ENCODE measurements at places on chromosomes 2 and 18.

- H3K27me3 ChIP-seq = peaks cover 4% of the 10 kb centered on the region
- H3K4me1 ChIP-seq = no peaks in the 10 kb centered on the region
- no peaks in the 10 kb centered on the region for H3K36me3 ChIP-seq
- no peak overlapping the region for H3K4me3 ChIP-seq
These were observed 20.7 kb downstream of the SLC14A2 start for GRCh38 chr18:45635893-45636509.

GRCh38 chr2:76895469-76895868 lies 626.7 kb downstream of the LRRTM4 start:
- H3K4me3 ChIP-seq = no peak overlapping the region
- DNase-seq = no peak
- no peaks in the 10 kb centered on the region for H3K27me3 ChIP-seq
- H3K27ac ChIP-seq = no peak overlapping the region

GRCh38 chr2:165067643-165068486 lies 112.5 kb upstream of the SLC38A11 start:
- H3K36me3 ChIP-seq = peaks cover 2% of the 10 kb centered on the region
- no peaks in the 10 kb centered on the region for H3K27me3 ChIP-seq
- H3K4me3 ChIP-seq = peak overlapping the region; percentile 89
- H3K4me1 ChIP-seq = peaks cover 46% of the 10 kb centered on the region
- H3K27ac ChIP-seq = peak overlapping the region; percentile 99

DNA sequence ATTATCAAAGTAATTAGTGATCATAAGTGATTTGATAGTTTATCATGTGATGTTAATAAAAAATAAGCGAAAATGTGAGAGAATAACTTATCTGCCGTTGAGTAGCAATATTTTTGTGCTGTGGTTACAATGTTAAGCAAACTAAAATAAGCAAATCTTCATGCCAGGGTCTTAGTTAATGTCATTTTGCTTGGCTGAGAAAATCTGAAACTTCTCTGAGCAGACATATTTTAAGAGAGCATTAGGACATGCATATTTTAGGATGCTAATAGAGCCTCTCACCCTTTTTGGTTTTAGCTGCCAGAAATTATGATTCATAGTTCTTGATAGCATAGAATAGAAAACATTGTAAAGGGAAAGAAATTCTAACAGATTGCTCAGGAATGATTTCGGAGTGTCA lies 233.5 kb upstream of the ZEB2 start:
- H3K4me1 ChIP-seq = peaks cover 9% of the 10 kb centered on the region
- no peak for DNase-seq
- no peak overlapping the region for H3K27ac ChIP-seq
- peaks cover 19% of the 10 kb centered on the region for H3K36me3 ChIP-seq

DNA sequence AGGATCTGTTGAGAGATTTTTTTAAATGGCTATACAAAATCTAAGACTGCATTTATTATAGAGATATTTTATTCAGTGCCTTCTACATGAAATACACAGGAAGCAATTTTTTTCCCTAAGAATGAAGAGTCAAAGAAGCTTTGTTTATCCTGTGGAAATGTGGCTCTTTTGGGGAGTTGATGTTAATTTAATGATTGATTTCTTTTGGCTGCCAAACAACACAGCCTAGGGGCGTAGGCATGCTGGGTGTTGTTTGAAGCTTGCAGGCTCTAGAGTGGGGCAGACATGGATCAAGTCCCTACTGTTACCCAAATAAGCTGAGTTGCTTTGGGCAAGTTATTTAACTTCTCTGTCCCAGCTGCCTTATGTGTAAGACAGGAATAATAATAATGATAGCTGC lies 21.1 kb upstream of the PLEK start:
- peaks cover 9% of the 10 kb centered on the region for H3K4me1 ChIP-seq
- H3K36me3 ChIP-seq = no peaks in the 10 kb centered on the region
- peaks cover 62% of the 10 kb centered on the region for H3K27me3 ChIP-seq
- H3K27ac ChIP-seq = no peak overlapping the region
- H3K4me3 ChIP-seq = no peak overlapping the region
